Activated CD8-positive, alpha-beta memory T cell treated with anti-CD3 and anti-CD28 coated beads, Interleukin-2, amount 10 ng/mL, durations not matched to agents 7 days and 5 days (primary cell): ENCODE measurements at places on chromosomes 7 and 10.

DNA sequence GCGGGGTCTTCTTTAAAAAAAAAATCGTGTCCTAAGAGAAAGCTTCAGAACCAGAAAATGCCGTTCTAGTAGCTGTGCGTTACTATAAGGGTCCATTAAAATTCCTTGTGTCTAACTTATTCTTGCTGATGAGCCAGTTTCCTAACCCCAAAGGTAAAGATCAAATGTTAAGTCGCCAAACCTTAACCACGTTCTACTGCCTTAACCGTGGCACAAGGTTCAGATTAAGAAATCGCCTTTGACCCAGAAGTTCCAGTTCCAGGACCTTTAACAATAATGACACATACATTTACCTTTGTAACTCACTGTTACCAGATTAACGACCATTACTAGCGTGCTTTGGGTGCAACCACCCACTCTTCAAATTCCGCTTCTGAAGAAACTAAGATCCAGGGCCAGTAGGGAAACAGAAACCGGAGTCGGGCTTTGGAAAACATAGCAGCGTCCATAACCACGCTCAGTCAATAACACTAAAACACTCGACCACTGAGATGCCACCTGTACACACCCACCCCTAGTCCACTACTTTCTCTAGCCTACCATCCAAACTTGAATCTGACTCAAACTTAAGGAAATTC lies 620 bp downstream of the BET1 start:
- peaks cover 2% of the 10 kb centered on the region for H3K36me3 ChIP-seq
- DNase-seq: no peak
- H3K4me1 ChIP-seq: peaks cover 27% of the 10 kb centered on the region
- peak overlapping the region; percentile 95 for H3K27ac ChIP-seq
- peak overlapping the region; percentile 94 for H3K4me3 ChIP-seq

DNA sequence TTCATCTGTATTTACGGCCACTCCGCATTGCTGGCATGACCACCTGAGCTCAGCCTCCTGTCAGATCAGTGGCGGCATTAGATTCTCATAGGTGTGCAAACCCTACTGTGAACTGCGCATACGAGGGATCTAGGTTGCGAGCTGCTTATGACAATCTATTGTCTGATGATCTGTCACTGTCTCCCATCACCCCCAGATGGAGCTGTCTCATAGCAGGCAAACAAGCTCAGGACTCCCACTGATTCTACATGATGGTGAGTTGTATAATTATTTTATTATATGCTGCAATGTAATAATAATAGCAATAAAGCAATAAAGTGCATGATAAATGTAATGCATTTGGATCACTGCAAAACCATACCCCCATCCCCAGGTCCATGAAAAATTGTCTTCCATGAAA lies 1172.9 kb upstream of the AUTS2 start:
- H3K36me3 ChIP-seq: no peaks in the 10 kb centered on the region
- no peaks in the 10 kb centered on the region for H3K27me3 ChIP-seq
- H3K4me3 ChIP-seq: no peak overlapping the region

GRCh38 chr7:13988065-13988464 lies 1.4 kb downstream of the ETV1 start:
- no peaks in the 10 kb centered on the region for H3K36me3 ChIP-seq
- H3K4me1 ChIP-seq: peaks cover under 1% of the 10 kb centered on the region
- H3K27me3 ChIP-seq: peaks cover 26% of the 10 kb centered on the region

DNA sequence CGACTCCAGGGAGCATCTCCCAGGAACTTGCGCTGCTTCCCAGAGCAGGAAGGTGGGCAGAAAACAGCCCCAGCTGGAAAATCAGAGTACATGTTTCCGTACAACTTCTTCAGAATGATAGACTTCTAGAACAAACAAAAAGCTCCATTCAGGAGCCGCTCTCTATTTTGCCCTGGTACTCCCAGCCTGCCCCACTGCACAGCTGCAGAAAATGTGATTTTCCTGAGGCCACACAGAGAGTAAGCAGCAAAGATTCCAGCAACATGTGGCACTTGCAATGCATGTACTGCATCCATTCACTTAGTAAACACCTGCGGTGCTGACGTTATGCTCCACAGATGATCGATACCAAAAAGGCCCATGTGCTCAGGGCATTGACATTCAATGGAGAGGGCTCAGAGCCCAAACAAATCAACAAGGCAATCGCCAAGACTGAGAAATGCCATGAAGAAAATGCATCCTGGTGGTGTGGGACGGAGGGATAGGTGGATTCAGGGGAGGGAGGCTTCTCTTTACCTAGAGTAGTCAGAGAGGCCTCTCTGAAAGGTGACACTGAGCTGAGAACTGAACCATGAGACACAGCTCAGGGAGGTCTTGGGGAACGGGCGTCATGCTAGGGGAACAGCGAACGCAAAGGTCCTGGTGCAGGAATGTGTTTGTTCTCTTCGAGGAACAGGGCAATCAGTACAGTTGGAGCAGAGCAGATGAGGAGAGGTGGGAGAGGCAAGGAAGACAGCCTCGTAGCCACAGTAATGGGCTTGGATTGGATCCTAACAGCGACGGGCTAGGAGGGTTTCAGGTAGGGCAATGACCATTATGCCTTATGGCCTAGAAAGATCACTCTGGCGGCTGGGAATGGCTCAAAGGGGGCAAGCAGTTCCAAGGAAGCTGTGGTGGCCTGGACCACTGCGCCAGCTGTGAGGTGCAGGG lies 35.3 kb upstream of the DUSP5 start:
- H3K4me3 ChIP-seq: no peak overlapping the region
- DNase-seq: no peak
- no peak overlapping the region for H3K27ac ChIP-seq
- H3K36me3 ChIP-seq: no peaks in the 10 kb centered on the region

DNA sequence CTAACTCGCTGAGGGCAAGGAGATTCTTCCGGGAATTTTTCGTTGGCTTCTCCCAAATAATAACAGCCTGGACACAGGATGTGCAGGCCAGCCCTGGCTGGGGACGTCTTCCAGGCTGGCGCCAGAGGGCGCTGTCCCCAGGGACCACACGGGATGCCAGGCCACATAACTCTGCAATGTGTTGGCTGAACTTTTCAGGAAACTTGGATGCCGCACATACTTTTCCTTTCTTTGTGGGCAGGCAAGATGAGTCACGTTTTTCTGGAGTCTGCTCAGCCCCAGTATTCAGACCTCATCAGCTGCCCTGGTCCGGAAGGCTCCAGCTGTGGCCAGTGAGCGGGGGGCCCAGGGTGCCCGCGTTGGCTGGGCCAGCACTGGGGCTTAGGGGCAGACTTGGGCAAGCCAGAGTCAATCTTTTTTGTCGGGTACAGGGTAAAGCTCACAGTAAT lies 122.7 kb downstream of the PRKAG2 start:
- H3K4me1 ChIP-seq: peaks cover 19% of the 10 kb centered on the region
- H3K4me3 ChIP-seq: no peak overlapping the region
- no peak for DNase-seq
- H3K27ac ChIP-seq: no peak overlapping the region
- H3K27me3 ChIP-seq: no peaks in the 10 kb centered on the region

DNA sequence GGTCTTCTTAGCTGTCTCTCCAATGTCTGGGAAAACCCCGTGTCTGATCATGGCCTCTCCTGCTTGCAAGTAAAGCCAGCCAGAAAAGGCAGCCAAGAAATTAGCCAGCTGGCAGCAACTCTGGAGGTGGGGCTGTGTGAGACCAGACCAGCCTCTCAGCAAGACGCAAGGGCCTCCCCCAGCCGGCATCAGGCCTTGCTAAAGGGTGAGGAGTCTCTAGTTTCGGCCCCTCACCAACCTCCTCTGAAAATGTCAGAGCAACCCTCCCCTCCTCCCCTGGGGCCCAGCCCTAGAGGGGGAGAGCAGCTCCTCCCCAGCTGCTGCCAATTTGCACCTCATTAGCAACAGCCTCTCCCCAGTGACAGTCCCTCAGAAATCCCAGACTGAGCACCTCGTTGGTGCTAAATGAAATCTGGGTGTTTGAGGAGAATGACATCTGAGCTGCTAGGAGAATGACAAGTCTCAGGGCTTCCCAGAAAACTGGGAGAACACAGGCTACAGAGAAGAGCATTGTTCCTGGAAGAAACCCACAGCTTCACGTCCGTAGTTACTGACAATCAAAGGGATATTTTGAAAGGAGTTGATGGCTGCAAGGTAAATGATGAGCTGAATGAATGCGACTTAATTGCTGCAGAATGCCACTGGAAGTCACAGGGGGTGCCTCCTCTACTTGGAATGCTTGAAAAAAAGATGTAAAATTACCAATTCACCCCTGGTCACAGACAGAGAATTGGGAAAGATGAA lies 25.9 kb downstream of the DGKI start:
- H3K27ac ChIP-seq: no peak overlapping the region
- no peaks in the 10 kb centered on the region for H3K36me3 ChIP-seq
- no peak overlapping the region for H3K4me3 ChIP-seq
- peaks cover 19% of the 10 kb centered on the region for H3K27me3 ChIP-seq

- peaks cover 2% of the 10 kb centered on the region for H3K27me3 ChIP-seq
- no peaks in the 10 kb centered on the region for H3K4me1 ChIP-seq
- no peak overlapping the region for H3K27ac ChIP-seq
- H3K4me3 ChIP-seq: no peak overlapping the region
These were observed 37.1 kb upstream of the SRI start for GRCh38 chr7:88256906-88257305.

DNA sequence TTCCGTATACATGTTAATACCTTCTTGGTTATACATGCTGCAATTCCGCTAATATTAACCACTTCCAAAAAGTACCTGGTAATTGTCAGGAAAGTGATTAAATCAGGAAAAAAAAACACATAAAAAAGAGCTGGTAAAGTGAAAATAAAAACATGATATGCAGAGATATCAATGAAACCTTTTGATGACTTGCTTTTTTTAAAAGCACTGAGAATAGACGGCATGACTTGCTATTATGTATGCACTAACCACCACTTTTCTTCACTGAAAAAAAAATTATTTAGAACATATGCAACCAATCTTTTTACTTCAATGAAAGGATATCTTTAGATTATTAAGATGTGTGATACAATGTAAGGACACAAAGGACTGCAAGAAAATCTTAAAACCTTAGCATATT lies 163.0 kb downstream of the KMT2E start:
- no peak overlapping the region for H3K4me3 ChIP-seq
- H3K36me3 ChIP-seq: peaks cover 7% of the 10 kb centered on the region
- no peaks in the 10 kb centered on the region for H3K27me3 ChIP-seq
- no peaks in the 10 kb centered on the region for H3K4me1 ChIP-seq
- DNase-seq: no peak

- no peaks in the 10 kb centered on the region for H3K27me3 ChIP-seq
These were observed 42.9 kb downstream of the PLPP4 start for GRCh38 chr10:120499883-120500282.

GRCh38 chr10:32618482-32618881 lies 172.5 kb downstream of the CCDC7 start:
- H3K4me1 ChIP-seq: no peaks in the 10 kb centered on the region
- no peak overlapping the region for H3K27ac ChIP-seq
- no peak for DNase-seq
- no peak overlapping the region for H3K4me3 ChIP-seq

- peak overlapping the region; percentile 36 for H3K4me3 ChIP-seq
- H3K27me3 ChIP-seq: peaks cover 81% of the 10 kb centered on the region
- H3K36me3 ChIP-seq: peaks cover 3% of the 10 kb centered on the region
- peak overlapping the region; percentile 67 for H3K27ac ChIP-seq
- peaks cover 8% of the 10 kb centered on the region for H3K4me1 ChIP-seq
These were observed 988 bp upstream of the EN2 start for GRCh38 chr7:155456738-155457543.

- no peak overlapping the region for H3K4me3 ChIP-seq
- DNase-seq: no peak
- H3K27me3 ChIP-seq: no peaks in the 10 kb centered on the region
- no peaks in the 10 kb centered on the region for H3K36me3 ChIP-seq
These were observed 76.7 kb downstream of the SKAP2 start for GRCh38 chr7:26787701-26788100.
